ENCODE measurements at places on chromosomes 4 and X.
A peak's percentile ranks its signal among the peaks of the same experiment; 100 is the strongest.

GRCh38 chr4:37675587-37676290 lies 10.4 kb downstream of the RELL1 start:
- DNase-seq, result no peak

GRCh38 chrX:43019021-43019420 lies 241.1 kb upstream of the PPP1R2C start:
- DNase-seq, result no peak

DNA sequence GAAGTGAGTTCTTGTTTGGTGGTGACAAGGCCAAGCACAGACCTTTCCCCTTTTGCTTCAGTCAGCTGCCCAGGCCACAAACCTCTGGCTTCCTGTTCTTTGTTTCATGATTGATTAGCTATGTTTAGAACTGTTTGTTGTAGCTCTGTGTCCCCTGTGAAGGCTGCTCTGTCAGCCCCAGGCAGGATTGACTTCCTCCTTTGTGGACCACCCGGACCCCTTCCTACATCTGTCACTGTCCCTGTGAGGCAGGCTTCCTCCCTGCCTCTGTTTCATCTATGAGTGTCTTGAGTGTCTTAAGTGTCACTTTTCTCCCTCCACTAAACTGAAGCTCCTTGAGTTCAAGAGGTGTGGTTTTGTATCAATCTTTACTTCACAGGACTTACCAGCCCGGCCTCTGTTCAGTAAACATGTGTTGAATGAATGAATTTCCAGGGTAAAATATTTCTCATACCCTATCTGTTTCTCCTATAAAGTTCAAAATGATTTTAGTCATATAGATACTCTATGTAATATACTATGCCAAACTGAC lies 83.5 kb downstream of the ZNF674 start:
- DNase-seq, result no peak

DNA sequence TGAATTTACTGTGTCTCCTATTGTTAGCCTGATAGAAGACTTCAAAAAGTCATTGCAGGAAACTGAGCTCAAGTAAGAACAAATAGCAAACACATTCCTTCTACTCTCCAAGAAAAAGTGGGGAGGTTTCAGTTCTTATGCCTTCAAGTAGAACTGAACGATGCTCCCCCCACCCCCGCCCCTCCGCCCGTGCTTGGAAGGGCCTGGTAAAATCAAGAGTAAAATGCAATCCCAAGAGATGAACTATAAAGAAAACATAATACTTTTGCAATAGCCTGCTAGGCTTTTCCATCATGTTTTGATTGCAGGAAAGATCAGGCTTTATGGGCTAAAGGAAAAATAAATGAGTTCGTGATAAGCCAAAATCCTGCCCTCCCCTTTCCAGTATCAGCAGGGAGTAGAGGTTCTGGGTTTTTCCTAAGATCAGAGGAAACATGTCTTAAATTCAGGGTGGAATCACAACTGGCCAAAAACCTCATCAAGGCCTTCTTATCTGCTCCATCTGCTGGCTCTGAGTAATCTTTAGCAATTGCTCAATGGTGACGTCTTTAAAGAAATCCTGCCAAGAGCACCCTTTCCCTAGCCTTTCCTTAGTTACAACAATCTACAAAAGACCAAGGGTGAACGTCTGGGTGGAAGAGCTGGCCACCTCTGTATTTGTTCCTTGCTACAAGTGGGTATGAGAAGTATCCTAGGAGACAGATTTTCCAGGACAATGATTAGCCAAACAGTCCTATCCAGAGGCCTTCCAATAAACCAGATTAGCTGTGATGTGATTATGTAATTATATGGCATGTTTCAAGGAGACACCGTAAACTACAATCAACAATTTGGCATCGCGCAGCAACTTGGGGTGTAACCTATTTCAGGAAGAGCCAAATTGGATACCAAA lies 66.3 kb upstream of the FAM9C start:
- no peak for DNase-seq

DNA sequence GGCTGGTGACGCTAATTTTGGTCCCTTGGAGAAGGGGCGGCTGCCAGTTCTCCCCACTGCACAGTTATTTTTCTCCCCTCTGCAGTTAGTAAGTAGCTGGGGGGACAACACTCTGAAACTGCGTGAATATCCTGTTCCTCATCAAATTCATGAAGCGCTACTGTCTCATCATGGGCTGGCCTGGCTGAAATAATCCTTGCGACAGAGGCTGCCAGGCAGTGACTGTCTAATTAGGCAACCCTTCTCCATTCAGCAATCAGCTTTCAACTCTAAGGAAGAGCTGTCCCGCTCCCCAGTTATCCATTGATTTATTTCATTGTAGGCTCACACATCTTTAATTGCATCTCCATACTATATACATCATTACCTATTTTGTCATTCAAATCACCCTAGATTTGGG lies 8.2 kb downstream of the SH3TC1 start:
- DNase-seq, result no peak

- DNase-seq, result no peak
Measured at GRCh38 chrX:34338046-34338445, 205.9 kb upstream of the FAM47A start.

DNA sequence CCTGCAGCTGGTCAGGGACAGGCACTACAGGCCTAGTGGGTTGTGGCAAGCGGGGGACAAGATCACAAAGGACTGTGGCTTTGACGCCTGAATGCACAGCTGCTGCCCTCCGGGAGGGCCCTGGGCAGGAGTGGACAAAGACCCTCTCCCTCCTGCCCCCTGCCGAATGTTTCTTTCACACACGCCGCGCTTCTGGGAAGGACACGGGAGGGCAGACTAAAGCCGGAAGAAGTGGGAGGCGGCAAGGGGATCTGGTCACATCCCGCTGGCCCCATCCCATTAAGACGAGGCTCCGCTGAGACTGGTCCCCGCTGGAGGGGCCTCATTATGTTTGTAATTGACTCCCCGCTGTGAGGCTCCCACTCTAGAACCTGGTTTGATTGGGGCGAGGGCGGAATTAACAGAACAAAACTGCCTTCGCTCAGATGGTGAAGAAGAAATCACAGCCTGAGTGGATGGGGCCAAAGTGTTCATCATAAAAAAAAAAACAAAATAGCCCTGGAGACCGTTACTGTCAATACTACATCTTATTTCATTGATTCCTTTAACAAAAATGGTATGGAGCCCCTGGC lies 37.8 kb upstream of the PSAPL1 start:
- peak; percentile 87 for DNase-seq

DNA sequence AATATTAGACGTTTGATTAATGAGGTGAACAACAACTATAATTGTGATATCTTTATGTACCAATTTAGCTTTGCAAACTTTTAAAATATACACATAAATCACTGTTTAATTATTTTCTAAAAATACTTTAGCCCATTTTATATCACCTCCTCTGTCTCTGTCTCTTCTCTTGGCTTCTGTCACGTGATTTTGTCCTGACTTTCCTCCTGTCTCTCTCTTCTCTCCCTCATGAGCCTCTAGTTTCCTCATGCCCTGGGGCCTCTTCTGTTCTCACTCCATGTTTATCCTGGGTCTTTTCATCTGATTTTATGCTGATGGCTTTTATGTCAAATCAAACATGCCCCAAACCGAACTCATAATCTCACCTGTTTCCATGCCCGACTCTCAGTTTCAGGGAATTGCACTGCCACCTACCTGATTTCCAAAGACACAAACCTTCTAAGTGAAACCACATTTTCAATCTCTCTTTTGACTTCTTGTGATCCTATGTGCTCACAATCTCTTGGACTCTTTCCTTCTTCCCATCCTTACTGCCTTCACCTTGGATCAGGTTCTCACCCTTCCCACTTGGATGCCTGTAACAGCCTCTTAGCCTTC lies 303.0 kb upstream of the GALNT7 start:
- DNase-seq, result no peak

- no peak for DNase-seq
Measured at GRCh38 chr4:3388471-3389232, 53.1 kb upstream of the HGFAC start.

- DNase-seq, result no peak
Measured at GRCh38 chr4:70496231-70496630, 22.1 kb upstream of the AMTN start.

GRCh38 chr4:111213531-111213930 lies 590.7 kb upstream of the PITX2 start:
- no peak for DNase-seq
